MM.1S (cell line): ENCODE measurements at places on chromosomes 5 and 9.
A peak's percentile ranks its signal among the peaks of the same experiment; 100 is the strongest.

- DNase-seq = peak; percentile 36
Observed at GRCh38 chr5:56147659-56148230, 85.4 kb downstream of the ANKRD55 start.

DNA sequence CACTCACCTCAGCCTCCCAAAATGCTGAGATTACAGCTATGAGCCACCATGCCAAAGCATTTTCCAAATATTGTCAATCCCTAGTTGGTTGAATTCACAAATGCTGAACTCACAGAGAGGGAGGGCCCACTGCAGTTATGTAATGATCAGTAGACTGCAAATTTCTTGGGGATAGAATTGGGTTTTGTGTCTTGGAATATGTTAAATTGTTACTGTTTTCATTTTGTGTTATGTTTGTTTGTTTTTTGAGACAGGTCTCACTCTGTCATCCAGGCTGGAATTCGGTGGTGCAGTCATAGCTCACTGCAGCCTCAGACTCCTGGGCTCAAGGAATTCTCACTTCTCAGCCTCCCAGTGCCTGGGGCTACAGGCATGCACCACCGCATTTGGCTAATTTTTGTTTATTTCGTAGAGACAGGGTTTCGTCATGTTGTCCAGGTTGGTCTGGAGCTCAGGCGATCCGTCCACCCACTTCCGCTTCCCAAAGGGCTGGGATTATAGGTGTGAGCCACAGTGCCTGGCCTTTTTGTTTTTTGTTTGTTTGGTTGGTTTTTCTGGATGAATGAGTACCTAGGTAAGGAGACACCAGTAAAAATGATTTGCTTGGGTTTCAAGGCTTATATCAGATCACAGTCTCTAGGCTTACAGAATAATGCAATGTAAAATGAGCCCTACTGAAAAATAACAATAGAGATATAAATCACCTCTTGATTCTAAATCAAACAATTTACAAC, 31.5 kb upstream of the LMNB1 start:
- no peak for DNase-seq

DNA sequence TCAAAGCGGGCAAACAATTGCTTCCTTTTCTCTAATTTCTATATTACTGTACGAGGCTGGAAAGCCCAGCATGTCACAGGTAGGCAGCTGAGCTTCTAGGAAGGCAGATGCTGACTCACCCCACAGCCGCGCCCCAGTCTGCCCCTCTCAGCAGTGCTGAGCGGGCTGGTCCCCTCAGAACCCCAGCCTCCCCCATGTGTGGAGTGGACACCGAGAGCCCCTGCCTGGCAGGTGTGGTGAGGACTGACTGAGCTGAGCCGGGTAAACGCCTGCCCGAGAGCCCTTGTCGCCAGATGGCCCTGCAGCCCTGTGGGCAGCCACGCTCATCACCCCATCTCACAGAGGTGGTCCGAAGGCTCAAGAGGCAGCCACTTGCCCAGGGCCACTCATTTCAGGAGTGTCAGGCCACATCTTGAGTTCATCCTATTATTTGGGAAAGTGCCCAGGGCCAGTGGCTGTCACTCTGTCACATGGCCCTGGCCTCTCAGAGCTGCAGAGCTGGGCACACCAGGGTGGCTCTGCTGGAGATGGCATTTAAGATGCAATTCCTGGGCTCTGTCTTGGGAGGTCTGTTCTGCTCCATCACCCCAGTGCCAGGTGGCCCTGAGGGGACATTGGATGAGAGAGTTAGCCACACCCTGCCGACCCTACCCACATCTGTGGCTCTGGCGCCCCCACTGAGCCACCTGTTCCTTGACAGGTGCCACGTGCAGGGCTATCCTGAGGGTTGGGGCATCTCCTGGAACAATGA, 12.4 kb downstream of the CARD19 start:
- DNase-seq = no peak

- no peak for DNase-seq
Observed at GRCh38 chr5:15539951-15540350, 40.0 kb downstream of the FBXL7 start.
